ENCODE measurements at places on chromosomes 2 and 18.

- no peak for DNase-seq
Measured at GRCh38 chr18:5582849-5583681, 39.3 kb upstream of the EPB41L3 start.

DNA sequence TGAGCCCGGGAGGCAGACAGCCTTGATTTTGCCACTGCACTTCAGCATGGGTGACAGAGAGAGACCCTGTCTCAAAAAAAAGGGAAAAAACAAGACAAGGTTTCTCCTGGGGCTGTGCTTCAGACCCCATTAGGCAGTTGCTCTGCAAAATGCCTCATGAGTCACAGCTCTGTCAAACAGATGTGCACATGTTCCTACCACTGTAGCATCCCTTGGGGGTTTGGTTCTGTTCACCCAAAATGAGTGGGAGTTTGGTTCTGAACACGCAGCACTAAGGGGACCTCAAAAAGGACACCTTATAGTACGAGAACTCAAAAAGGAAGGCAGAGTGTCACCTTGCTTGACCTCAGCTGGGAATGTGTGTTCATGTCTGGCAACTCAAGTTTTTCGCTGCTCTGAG, 134.9 kb downstream of the RPIA start:
- no peak for DNase-seq

DNA sequence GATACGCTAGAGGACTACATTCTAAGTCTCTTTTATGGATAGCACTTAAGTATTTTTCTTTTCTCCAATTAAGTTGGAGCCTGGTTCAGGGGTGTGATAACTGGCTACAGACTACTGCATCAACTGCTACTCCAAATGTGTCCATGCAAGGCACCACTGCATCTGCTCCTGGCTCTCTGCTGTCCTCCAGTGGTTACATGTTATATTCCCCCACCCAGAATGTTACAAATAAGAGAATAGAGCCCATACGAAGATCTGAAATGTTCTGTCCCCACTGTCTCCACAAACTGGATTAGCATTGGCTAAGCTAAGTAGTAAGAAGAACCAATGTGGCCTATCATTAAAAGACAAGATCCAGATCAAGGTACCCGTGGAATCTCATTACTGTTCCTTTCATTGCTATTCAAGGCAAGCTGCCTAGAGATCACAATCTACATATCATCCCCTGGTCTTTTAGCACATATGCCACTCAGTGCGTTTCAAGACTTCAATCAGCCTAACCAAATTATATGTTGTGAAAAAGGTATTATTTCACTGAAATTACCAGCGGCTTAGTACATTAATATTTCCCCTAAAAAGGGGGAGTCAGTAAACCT, 308.3 kb upstream of the SLC8A1 start:
- DNase-seq: no peak

DNA sequence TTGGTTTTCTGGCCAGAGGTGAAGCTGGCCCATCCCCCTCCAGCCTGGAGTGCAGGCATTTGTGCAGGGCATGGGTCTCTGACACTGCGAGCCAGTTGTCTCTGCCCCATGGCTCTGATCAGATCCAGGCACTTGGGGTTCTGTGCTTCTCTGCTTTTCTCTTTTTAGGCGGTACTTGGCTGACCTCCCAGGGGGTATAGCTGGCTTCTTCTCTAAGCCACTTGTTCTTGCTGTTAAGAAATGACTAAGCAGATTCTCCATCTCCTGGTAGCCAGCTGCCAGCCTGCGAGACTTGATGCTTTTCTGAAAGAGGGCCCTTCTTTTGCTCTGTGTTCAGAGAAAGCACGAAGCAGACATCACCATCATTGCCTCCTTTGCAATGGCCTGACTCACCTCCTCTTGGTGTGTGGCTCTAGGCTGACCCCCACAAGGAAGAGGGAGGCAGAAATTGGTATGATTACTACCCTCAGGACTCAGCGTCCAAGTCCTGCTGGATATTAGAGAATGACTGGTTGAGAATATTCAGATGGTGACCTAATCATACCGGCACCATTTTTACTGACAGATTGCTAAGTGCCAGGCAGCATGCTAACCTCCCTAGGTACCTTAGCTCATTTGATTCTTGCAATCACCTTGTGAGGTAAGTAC, 32.7 kb downstream of the TNP1 start:
- DNase-seq: no peak

- no peak for DNase-seq
Measured at GRCh38 chr2:66849153-66849755, 414.3 kb downstream of the MEIS1 start.

- peak; percentile 67 for DNase-seq
Measured at GRCh38 chr2:230068016-230068650, 591 bp downstream of the SLC16A14 start.

DNA sequence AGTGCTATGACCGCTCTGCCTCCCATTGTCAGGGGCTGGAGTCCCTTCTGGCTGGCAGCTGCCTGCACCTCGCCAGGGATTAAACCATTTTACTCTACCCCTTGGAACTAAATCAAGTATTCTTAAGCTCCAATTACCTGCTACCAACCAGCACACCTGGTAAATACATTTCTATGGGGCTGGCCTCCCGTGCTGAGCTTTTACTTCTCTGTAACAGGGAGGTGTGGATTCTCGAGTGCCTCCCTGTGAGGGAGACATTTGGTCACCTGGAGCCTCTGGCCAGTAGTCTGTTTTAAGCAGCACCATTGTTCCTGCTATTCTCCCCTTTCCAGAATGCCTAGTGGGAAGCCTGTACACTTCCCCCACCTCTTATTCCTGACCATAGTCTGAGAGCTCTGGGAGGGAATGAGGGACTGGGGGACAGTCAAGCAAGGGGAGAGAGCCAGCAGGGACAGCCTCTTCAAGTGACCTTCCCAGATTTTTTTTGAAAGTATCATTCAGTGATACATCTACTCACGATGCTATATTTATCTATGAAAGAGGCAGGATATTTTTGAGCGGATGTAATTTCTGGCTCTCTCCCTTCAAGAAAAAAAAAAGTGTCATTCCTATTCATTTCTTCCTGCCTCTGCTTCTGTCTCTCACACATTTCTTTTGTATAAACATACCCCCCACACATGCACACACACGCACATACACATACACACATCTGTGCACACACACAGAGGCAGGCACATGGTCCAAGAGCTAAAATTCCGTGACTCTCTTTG, 112.8 kb downstream of the CAPN13 start:
- peak; percentile 35 for DNase-seq

DNA sequence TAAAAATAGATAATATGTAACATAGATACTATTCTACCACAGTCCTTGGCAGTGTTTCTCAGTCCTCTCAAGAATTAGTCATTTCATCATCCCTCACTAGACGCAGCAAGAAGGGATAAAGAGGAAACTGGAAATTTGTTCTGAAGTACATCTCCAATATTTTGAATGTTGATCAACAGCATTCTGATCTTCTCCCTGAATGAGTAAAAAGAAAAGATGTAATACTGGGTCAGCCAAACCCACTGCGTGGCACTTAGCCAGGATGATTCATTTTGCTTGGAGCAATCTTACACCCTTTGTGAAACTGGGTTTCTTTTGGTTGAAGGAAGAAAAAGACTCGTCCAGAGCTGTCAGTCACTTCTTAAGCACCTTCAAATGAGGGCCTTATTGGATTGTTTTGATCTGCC, 54.1 kb downstream of the TAF1B start:
- no peak for DNase-seq

GRCh38 chr18:74068296-74068695, 79.3 kb downstream of the FBXO15 start:
- DNase-seq: no peak

GRCh38 chr2:202115479-202115971, 42.5 kb downstream of the KIAA2012 start:
- DNase-seq: no peak

- no peak for DNase-seq
Measured at GRCh38 chr2:24886691-24887304, 33.2 kb downstream of the ADCY3 start.

GRCh38 chr18:23365602-23366001, 87.5 kb upstream of the RIOK3 start:
- DNase-seq: no peak

DNA sequence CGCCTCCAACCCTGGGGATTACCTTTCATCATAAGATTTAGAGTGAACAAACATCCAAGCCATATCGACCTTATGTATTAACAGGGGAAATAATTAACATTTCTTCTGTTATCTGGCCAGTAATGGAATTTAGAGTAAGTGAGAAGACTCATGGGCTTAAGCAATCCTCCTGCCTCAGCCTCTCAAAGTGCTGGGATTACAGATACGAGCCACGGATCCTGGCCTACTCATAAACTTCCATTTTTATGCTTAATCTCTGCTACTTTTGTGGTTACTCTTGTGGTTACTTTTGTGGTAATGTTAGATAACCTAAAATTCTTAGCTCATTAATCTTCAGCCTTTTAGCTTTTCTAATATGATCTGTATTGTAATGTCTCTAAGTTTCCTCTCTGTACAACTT, 159.3 kb upstream of the SLC8A1 start:
- DNase-seq: no peak

- DNase-seq: no peak
Measured at GRCh38 chr2:240146627-240147278, 6.3 kb upstream of the OTOS start.

DNA sequence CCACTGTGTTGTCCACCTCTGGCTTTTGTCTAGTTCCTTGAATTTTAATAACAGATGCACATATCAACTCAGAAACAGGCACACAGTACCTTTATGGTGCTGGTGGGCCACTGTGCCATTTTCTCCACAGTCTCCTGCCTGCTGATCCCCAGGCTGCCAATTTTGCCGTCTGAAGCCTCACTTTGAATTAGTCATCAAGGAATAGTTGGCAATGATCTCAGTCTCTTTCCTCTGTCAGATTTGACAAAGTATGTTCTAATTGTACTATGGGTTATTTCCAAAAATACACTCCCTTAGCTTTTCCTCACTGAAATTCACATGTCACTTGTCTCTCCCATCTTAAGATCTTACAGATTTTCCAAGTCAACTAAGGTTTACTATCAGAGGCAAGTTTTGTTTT, 140.7 kb downstream of the ZNF516 start:
- DNase-seq: no peak

DNA sequence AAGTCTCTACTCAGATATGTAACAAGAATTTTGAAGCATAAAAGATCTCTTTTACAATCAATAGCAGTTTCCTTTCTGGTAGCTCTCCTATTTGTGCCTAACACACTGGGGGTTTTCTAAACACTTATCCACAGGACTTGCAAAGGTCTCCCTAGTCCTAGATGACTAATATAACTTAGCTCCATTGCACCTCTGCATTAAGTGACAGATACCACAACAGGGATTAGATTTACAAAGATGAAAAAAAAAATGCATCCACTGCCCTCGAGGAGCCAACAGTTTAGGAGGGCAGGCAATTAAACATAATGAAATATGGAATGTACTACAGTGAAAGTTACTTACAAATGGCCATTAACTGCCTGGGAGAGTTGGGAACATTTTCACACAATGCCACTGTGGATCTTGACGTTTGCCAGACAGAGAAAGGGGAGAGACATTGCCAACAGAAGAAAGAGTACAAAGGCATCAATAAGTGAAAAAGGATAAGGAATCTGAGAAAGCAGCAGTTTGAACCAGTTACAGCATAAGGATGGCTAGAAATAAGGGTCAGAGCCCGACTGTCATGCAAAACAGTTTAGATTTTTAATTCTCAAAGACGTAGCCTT, 14.3 kb downstream of the PPP3R1 start:
- no peak for DNase-seq

GRCh38 chr2:40226637-40227036, 225.3 kb downstream of the SLC8A1 start:
- no peak for DNase-seq

- peak; percentile 6 for DNase-seq
Measured at GRCh38 chr18:69674966-69675365, 272.7 kb downstream of the CD226 start.

DNA sequence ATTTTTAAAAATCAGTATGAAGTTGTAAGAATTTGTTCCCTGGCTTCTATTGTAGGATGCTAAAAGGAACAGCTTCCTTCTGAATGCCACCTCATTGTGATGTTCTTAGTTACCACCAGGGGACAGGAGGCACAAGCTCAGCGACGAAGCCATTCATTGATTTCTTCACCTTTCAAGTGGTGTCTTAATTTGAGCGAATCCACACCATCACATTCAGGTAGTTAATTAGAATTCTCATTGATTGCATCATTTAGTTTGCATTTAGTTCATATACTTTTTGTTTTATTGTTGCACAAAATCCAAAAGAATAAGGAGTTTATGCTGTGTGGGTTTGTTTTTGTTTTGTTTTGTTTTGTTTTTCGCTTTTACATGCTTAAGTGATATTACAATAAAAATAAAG, 23.1 kb downstream of the CYP27C1 start:
- no peak for DNase-seq

DNA sequence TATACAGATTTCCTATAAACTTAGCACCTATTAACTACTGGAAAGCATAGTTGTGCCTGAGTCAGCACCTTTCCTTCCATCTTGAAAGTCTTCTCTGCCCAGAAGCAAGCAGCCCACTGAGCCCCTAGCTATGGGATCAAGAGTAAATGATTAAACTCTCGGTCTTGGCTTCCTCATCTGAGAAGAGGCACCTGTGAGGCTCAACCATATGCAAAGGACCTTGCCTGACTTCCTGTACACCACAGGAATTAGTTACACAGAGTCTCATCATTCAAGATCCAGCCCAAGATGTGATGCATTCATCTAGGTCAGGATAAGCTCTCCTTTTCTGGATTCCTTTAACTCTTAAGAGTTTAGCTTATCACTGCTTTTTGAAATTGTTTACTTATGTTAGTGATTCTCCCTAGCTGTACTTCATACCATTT, 96.0 kb downstream of the CDH2 start:
- DNase-seq: no peak

DNA sequence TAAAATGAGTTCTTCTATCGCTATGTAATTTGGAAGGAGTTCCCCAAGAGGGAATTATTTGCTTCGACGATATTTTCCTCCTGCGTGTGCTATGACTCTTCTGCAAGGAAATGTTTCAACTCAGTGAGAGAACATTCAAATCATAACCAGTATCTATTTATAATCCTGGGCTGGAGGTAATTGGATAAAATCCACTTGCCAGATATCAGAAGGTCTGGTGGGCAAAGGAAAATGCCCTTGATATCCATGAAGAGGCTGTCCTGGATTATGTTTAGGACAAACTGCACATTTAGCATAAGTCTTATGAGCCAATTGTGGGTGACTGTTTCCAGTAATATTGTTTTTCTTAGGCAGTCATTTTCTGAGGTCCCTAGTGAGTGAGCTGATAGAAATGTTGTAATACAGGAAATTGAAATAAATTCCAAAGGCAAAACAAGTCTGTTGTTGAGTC, 17.7 kb downstream of the RPIA start:
- no peak for DNase-seq

DNA sequence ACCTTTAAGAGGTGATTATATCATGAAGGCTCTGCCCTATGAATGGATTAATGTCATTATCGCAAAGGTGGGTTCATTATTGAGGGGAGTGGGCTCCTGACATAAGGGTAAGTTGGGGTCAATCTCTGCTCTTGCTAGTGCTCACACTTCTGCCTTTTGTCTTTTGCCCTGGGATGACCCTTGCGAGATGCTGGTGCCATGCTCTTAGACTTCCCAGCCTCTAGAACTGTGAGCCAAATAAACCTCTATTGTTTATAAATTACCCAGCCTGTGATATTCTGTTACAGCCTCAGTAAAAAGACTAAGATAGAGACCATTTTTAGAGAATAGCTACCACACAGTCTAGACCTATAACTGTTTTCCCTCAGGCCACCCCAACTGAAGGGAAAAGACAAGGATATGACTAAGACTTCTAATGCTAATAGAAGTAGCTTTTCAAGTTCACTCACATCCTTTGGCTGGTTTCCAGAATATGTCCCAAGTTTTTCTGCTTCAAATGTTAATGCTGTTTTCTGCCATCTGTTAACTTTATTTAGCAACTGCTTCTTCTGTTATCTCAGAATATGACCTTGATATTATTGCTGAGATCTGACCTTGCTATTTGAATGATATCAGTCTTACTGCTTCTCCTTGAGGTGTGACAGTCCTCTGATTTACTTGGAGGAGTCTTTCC, 65.1 kb upstream of the STAM2 start:
- DNase-seq: no peak

Data from NCI-H1105 (cell line).